ENCODE measurements at places on chromosomes 12 and 14.

GRCh38 chr12:106769546-106769945, 4.9 kb upstream of the RIC8B start:
- DNase-seq = no peak

- no peak for DNase-seq
Observed at GRCh38 chr14:56195704-56196103, 77.5 kb downstream of the PELI2 start.

- peak; percentile 13 for DNase-seq
Observed at GRCh38 chr12:9372202-9372601, 164.0 kb upstream of the PZP start.

DNA sequence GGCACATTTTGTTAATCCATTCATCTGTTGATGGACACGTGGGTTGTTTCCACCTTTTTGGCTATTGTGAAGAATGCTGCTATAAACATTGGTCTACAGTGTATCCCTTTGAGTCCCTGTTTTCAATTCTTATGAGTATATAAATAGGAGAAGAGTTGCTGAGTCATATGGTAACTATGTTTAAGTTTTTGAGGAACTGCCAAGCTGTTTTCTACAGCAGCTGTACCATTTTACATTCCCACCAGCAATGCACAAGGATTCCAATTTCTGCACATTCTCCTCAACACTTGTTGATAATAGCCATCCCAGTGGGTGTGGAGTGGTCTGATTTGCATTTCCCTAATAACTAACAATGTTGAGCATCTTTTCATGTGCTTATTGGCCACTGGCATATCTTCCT, 6.9 kb upstream of the SVOP start:
- DNase-seq = peak; percentile 52

- DNase-seq = peak; percentile 74
Observed at GRCh38 chr12:122793685-122794106, 19.3 kb downstream of the CCDC62 start.

- DNase-seq = no peak
Observed at GRCh38 chr12:65696227-65696626, 128.1 kb upstream of the HMGA2 start.

DNA sequence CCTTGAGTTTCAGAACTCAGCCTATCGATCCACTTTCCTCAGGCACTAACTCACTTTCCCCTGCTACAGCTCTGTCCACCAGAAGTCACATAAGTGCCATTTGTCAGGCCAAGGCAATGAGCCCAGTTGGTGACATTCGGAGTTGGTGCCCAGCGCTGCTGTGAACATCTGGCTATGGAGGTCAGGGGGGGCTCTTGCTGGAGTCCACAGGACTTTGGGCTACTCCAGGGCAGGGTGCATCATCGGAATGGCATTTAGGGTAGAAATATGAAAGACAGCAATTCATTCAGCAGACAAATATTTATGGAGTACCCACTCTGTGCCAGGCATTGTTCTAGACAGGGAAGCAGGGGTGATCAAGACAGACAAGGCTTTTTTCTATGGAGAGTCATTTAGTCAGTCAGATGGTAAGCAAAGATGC, 1.5 kb upstream of the PPP1CC start:
- DNase-seq = no peak

DNA sequence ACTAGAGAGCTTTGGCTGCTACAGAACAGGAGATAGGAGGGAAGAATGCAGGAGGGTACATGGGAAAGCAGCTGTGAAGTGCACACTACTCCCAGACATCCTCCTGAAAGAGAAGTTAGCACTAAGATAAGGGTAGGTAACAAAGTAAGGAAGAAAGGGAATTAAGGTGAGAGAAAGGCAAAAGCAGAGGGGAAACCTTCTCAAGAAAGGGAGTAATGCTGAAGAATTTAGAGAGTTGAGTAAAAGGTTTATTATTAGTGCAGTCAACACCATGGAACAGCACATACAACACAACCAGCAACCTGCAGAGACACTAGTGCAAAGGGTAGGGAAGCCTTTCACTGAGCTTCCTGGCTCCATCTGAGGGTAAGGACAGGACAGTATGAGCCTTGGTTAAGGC, 15.0 kb upstream of the SMARCC2 start:
- DNase-seq = no peak

DNA sequence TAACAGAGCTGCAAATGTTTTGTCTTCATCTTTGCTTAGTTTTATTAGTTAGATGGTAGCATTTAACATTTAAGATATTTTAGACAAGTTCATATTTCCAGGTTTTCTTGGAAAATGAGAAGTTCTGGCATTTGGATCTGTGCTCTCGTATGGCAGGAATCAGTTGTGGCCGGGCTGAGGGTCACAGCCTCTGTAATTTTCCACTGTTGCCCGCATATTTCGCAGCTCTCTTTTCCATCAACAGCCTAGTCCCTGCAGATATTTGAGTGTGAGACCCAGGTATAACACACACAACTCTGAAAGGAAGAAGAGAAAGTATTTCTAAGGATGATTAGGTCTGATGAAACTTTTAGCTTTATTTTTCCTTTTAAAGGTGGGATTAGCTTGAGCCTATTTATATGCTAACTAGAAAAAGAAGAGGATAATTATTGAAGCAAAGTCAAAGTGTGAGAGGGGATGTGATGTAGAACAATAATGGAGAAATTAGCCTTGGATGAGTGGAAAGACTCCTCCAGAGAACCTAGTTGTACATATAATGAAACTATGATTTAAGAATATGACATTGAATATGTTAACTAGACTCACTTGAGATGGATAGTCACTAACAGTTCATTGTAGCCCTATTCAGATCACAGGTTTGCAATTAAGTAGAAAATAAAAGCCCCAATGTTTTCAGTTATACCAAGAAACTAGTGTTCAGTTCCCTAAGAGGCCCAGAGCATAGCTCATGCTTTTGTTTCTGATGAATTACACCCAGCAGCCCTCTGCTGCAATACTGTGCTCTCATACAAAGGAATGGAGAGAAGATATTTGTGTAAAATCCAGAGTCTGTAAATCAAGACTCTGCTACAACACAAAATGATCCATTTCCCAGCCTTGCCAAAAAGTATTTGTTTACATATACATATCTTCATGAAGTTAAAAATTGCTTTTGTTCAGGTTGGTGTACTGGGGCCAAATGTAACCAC, 158.4 kb downstream of the C12orf50 start:
- no peak for DNase-seq

DNA sequence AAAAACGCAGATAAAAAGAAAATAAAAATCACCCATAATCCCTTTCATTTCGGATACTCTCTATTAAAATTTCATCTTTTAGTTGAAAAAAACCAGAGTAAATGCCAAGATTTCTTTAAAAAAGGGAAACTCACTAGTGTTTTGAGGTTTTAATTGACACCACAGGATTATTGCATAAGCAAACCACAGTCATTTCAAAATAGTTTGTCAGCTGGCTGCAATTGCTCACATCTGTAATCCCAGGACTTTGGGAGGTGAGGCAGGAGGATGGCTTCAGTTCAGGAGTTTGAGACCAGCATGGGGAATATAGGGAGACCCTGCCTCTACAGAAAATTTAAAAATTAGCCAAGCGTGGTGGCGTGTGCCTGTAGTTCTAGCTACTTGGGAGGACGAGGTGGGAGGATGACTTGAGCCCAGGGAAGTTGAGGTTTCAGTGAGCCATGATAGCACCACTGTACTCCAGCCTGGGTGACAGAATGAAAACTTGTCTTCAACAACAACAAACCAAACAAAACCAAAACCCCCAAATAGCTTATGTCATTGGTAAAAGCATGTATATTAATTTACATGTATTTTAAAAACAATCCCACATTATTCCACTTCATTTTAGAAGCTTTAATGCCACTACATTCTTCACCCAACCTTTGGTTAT, 48.8 kb downstream of the SYNE2 start:
- DNase-seq = peak; percentile 78

DNA sequence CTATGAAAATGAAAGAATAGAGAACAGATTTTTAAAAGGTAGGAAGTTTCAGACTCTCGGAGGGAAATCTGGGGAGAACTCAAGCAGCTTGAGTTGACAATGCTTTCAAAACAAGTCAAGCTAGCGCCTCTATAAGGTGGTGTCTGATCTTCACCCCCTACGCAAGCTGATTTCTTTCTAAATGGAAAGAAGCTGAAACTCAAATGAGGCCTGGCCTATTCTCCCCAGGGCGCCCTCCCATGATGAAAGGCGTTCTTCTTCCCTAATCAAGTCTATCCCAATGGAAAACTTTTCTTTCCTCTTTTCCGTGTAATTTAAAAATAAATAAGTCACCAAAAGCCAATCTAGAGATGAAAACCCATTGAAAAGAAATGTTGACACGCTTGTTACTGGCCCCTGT, 20.6 kb downstream of the PTHLH start:
- DNase-seq = no peak

- peak; percentile 84 for DNase-seq
Observed at GRCh38 chr12:121789233-121789781, 4.2 kb downstream of the RHOF start.

DNA sequence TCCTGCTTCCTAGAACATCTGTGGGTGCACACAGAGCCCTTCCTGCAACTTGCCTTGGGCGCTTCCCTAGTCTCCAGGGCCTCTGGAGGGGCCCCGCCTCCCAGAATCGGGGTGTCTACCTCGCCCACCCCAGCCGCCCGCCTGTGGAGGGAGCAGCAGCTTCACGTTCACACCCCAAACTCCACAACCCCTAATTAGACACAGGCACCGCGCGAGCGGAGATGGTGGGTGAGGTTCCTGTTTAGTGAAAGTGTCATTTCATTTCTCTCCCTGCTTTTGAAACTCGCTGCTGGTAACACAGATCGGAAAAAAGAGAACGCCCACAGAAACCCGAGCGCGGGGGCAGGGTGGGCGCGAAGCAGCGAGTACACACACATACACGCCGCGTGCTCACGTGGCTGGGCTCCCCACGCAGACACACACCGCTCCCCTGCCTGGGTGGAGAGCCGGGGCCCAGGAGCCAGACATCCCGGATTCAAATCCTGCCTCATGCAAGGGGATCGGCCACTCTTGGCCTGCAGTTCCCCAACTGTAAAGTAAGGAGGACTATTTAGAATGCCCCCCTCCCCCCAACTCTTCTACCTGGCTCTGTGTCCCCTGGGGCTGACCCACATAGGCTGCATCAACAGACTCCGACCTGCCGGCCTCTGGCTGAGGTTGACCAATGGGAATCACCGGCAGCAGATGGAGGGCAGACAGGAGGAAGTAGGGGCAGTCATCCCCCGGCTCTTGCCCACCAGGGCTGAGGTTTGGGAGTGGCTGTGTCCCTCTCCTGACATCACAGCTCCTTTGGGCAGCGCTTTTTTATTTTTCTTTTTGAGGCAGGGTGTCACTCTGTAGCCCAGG, 79.2 kb upstream of the NCOR2 start:
- DNase-seq = peak; percentile 78

GRCh38 chr14:99907761-99908652, 114.8 kb downstream of the EML1 start:
- no peak for DNase-seq

DNA sequence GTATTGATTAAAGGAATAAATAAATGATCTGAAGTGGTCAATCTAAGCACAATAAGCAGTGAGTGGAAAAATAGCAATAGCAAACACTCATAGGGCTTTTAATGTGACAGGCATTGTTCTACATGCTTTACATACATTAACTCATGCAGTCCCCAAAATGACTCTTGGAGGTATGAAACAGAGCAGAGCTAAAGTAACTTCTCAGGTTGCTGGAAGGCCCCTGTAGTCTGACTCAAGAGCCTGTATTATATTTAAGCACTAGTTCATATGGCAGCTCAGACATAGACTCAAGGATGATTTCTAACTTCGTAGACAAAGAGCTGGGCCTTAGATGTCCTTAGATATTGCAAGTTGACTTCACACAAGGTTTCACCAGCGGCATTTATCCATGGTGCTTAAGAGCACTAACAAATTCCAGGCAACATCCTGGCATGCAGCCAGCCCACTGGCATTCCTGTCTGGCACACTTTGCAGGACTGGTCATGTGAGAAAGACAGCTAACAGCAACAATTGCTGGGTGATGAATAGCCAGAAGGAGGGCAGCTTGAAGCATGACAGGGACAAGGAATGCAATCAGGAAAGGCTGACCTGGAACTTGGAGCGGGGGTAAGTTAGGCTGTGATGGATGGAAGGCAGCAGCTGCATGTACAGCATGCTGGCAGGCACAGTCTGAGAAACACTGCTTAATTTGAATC, 22.9 kb upstream of the KTN1 start:
- no peak for DNase-seq

GRCh38 chr12:49568442-49569162, 660 bp upstream of the MCRS1 start:
- DNase-seq = peak; percentile 17

GRCh38 chr14:102574281-102575159, 17.9 kb upstream of the RCOR1 start:
- no peak for DNase-seq

DNA sequence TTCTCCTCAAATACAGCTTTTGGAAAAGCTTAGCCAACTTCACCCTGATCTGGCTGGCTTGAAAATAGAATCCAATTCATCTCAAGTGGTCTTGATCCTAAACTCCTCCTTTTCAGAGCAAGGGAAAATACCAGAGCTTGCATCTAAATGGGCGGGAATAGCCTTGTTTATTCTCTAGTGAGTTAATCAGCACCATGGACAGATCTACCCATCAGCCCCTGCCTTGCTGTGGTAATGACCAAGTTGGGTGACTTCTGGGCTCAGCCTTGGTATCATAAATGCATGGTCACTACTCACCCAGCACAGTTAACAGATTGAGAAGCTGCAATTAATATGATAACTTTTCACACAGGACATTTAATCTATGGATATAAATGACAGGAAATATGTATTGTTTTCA, 196.6 kb downstream of the GLT1D1 start:
- peak; percentile 9 for DNase-seq

DNA sequence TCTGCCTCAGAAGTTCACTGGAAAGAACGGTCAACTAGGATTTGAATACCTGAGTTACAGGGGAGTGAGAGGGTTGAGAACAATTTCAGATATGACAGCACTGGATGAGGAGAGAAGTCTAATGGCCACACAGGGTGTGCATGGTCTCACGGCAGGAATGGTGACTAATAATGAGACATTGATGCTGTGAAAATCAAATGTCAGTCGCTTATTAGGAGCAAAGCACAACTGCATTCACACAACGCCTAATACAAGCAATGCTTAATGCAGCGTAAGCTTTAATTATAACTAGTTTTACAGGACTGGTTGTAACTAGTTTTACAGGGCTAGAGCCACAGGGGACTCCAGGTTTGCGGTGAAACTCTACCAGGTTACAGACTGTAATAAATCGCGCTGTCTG, 23.4 kb upstream of the PRIMA1 start:
- no peak for DNase-seq

DNA sequence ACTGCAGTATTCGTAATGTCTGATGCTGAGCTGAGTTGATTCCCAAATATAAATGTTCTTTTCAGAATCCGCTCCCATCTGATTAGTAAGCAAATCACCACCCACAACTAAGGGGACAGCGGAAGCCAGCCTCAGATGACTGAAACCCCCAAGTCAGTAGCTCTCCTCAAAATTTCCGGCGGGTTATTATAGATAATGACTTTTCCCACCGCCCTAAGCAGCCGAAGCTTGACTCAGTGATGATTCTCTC, 469 bp upstream of the LRFN5 start:
- peak; percentile 44 for DNase-seq

- DNase-seq = peak; percentile 80
Observed at GRCh38 chr14:75279153-75279762, 630 bp downstream of the FOS start.

Data from suppressor macrophage treated with lipopolysaccharide for 4 hours (primary cell).